ENCODE measurements at places on chromosomes 7 and 10.
A peak's percentile ranks its signal among the peaks of the same experiment; 100 is the strongest.

DNA sequence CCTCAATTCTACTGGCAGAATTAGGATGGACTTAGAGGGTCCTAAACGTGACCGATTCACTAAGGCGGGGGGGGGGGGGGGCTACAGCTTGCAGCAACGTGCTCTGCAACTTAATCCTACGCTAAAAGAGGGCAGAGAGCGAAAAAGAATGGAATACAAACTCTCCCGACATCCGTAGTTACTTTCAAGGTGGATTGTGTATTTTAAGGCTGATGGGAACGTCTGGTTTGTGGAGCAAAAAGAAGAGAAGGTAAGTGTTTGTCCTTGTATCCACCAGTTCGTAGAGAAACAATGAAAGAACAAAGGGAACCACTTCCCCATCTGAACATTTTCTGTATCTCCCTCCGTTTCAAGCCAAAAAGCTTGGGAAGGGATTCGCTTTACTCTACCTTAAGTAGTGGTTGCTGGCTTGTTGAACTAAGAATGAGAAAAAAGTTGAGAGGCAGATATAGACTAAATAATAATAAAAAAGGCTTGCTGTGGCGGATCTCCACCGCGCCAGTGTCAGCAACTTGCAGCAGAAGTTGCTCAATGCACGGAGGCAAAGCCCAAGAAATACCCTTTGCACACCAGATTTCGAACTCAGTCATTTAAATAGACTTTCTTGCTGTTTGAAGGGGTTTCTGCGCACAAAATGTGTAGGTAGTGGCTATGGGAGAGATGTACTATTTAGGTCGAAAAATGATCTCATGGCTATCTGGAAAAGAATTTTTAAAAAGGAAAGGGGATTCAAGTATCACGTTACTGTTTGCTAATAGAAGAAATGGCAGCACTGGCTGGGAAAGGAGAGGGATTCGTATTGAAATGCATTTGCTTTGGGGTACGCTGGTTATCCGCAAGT is 736 bp downstream of the SKIDA1 start:
- no peak for DNase-seq

DNA sequence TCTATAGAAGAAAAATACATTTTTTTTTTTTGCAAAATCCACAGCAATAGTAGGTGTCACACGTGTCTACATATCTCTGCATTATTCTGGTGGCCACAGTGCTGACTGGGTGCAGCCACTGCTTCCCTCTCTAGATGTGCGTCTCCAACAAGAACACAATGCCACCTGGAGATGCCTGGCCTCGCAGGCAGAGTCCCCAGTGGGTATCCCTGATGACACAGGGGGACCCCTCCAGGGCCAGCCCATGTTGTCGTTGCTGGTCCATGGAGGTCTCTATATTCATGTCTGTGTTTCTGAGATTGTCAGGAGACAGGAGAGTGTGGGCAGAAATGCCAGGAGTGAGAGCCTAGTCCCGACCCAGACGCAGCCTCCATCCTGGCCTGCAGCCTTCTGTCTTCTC is 345.9 kb upstream of the SHH start:
- DNase-seq, result no peak

DNA sequence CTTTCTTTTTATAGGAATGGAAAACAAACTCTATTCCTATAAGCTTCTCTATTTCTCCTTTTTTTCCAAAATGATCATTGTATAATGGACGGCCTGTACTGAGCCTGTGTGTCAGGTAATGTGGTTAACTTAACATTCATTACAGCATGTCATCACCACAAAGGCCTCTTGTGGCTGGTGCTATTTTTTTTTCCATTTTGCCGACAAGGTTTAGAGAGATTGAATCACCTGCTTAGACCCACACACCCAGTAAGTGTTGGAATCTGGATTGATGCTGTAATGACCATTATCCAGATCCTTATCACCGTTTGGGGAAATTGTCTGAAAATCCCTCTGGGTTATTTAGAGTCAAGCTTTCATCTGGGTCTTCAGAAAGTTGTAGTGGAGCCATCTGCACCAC is 18.5 kb downstream of the AKR1B15 start:
- no peak for DNase-seq

- DNase-seq, result no peak
Measured at GRCh38 chr10:4240608-4241197, 455.7 kb upstream of the KLF6 start.

- DNase-seq, result no peak
Measured at GRCh38 chr7:24192691-24193090, 91.3 kb upstream of the NPY start.

- DNase-seq, result peak; percentile 79
Measured at GRCh38 chr7:151923097-151923876, 33.0 kb upstream of the GALNTL5 start.

DNA sequence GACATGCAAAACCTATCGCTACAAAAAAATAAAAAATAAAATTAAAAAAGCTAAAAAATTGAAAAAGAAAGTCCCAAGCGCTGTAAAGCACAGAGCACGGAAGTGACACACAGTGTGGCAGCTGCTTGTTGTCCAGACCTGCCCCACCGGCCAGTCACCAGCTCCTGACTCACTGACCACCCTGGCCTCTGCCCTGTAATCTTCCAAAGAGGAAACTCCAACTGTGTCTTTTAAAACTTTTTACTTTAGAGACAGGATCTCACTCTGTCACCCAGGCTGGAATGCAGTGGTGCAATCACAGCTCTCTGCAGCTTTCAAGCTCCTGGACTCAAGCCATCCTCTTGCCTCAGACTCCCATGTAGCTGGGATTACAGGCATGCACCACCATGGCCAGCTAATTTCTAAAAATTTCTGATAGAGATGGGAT is 23.6 kb downstream of the GNA12 start:
- DNase-seq, result peak; percentile 95

DNA sequence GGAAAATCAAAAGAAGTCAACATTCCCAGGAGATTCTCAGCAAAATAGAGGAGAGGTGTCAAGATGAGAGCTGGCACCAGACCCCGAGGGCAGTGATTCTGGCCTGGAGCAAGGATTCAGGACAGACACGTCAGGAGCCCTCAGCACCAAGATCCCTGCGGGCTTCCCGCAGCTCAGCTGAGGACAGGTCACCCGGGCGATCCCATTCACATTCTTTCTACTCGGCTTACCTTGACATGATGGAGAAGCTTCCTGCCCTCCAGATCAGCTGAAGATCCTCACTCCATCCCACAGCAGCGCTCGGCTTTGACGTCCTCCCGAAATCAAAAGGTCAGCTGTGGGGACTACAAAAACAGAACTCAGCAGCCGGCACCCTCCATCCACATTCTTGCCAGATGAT is 139.1 kb downstream of the DLG5 start:
- peak; percentile 48 for DNase-seq

GRCh38 chr7:139817249-139817648 is 11.8 kb upstream of the TBXAS1 start:
- no peak for DNase-seq

- DNase-seq, result no peak
Measured at GRCh38 chr10:44807451-44807850, 103.7 kb upstream of the TMEM72 start.

DNA sequence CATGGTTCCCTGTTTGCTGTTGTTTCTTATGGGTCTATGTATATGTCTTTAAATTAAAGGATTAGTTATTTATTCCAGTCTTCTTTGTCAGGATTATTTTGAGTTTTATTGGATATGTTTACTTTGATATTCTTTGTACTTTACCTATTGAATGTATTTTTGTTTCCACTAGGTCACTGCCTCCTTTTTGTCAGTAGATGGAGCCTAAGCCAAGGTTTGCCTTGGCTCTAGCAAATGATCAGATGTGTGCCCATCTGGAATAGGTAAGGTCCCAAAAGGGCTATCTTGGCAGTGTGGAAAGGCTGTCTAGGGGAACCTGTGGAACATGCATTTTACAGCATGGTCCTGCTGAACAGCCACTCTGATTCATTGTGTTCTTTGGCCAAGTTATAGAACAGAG is 337.3 kb upstream of the GHITM start:
- no peak for DNase-seq

GRCh38 chr7:55224111-55224510 is 141.0 kb upstream of the LANCL2 start:
- no peak for DNase-seq

GRCh38 chr7:25206765-25207164 is 21.5 kb downstream of the NPVF start:
- no peak for DNase-seq

- no peak for DNase-seq
Measured at GRCh38 chr10:74058658-74059057, 60.7 kb downstream of the VCL start.

GRCh38 chr7:143040209-143040715 is 11.9 kb upstream of the OR6V1 start:
- DNase-seq, result no peak

- no peak for DNase-seq
Measured at GRCh38 chr7:151628846-151629604, 109.3 kb upstream of the RHEB start.

DNA sequence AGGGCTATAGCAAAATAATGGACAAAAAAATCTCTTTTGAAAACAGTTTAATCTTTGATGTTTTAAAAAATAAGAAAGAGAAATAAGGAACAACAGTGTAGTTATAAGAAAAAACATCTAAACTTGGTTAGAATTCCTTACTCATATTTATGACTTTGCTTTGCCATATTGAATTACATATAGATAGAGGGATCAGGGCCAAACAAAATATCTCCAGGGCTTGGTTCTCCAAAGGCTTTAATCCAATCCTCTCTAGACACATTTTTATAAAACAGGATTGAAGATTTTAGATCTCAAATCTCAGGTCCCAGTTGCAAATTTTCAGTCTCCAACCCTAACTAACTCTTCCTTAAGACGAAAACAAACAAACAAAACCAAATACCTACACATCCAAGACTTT is 72.6 kb upstream of the RHOBTB1 start:
- DNase-seq, result no peak

DNA sequence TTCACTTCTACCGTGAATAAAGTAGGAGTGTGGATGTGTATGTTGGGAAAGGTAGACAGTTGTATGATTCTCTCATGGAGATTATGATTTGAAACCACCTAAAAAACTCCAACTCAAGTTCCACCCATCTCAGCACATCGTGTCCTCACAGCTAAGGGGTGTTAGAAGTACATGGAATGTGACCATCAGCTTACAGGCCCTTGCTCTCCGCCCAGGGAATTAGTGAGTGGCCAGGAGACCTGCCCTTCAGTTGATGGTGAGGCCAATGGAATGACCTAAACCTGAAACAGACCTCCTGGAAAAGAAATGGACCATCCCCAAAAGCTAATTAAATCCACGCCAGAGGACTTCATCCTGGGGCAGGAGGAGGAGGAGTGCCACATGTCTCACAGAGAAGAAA is 2.1 kb upstream of the WNT2 start:
- no peak for DNase-seq

DNA sequence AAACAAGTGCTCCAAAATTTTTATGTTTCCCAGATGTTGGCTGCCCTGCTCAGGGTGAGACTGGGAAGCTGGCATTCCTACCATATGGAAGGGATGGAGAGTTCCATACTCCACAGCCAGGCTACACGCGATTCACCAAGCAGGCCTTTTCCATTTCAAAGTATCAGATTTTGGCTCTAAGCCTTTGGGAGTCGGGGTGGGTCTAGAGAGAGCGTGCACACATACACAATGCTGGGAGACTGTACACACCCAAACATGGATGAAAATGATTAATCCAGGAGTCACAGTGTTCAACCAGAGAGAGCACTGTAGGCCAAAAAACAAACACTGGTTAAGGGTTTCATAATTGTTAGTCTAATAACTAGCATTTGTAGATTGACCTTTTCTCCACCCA is 295.0 kb downstream of the BICC1 start:
- no peak for DNase-seq

- DNase-seq, result no peak
Measured at GRCh38 chr7:129875160-129875559, 77.6 kb downstream of the UBE2H start.

DNA sequence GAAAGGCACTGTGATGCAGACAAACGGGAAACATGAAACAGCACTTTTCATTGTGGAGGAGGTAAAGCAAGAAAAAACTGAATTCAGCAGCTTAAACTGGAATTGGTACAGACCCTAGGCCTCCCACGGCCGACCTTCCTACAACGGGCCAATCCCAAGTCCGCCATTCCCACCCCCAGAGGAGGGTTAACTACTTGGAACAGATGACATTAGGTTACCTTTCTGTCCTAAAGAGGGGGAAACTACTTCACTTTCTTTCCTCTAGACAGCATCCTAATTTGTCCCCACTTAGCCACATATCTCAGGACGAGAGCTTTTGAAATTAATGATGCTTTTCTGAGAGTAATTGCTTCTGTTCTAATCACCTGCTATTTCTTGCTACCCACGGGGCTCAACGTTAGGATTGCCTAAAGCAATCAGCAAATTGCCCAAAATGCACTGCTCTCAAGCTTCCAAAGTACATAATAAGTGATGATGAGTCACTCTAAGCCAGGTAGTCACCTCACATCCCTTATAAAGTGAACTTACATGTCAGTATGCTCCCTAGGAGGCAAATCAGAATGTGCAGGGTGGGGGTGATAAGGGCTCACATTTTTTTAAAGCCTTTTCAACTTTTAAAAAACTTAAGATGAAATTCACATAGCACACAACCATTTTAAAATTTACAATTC is 36.7 kb downstream of the LSM5 start:
- DNase-seq, result no peak

DNA sequence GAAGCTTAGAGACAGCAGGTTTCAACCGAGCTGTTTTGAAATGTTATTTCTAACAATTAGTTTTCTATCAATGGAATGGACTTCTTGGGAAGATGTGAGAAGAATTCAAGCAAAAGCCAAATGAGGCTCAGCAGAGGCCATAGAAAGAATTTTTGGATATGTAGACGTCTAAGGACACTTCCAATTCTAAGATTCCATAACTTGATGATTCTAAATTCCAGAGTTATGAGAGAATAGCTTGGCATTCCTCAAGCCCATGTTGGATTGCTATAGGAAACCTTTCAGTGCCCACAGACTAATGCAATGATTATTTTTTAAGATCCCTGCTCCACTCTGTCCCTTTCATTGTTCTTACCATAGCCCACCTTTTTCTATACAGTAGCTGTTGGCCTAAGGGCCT is 77.2 kb upstream of the PALS2 start:
- DNase-seq, result no peak

GRCh38 chr10:108629834-108630233 is 1293.5 kb downstream of the XPNPEP1 start:
- DNase-seq, result no peak

- DNase-seq, result no peak
Measured at GRCh38 chr10:59236064-59236697, 59.7 kb downstream of the PHYHIPL start.

- no peak for DNase-seq
Measured at GRCh38 chr10:26997610-26998009, 102.7 kb downstream of the ANKRD26 start.

All from sigmoid colon (tissue), 7 donors.